ENCODE measurements at places on chromosomes 16 and 17.
A peak's percentile ranks its signal among the peaks of the same experiment; 100 is the strongest.

DNA sequence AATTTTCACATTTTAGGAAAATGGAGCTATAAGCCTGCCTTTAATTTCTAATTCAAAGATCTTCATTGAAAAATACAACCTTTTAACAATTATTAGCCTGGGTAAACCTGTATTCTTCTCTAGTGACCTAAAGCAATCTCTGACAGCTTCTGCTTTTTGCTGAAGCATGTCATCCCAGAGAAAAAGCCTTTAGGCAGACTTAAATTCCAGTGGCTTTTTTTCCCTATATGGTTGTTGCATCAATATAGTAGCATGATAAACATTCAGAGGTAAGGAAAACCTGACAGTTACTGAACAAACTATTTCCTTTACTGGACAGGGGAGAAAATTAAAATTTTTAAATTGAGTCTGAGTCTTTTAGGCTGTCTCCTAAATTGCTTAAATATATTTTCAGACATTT is 7.8 kb upstream of the EVI2A start:
- no peak for DNase-seq

DNA sequence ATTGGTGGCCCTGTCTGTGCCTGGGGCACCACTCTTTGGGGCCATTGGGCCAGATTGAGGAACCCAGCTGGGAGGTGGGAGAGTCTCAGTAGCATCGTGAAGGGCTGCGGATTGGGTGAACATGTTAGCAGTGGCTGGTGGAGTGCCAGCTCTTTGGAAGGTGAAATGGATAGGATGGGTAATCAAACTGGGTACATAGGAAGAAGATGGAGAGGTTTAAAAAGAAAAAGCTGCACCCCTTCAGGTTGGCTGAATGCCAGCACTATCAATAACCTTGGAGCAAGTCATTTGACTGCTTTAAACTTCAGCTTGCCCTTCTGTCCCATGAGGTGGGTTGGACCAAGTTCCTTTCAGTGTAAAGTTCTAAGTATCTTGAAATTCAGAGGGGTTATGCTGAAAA is 95.0 kb downstream of the RPTOR start:
- DNase-seq, result no peak

- DNase-seq, result no peak
These were observed 75.6 kb upstream of the RBFOX1 start for GRCh38 chr16:7257016-7257415.

DNA sequence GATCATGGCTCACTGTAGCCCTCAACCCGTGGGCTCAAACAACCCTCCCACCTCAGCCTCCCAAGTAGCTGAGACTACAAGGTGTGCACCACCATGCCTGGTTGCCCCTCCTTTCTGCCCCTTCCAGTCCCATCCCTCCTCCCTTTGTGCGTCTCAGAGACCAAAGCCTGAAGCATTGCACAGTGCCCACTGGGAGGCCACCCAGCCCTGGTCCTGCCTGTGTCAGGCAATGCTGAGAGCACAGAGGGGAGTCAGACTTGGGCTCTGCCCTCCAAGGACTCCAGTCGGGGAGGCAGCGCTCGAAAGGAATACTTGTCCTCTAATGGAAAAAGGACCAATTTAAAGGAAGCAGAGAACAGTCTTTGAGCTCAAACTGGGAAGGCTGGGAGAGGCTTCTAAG is 20.4 kb downstream of the RAI1 start:
- DNase-seq, result no peak

- DNase-seq, result peak; percentile 11
These were observed 28.7 kb downstream of the ACSF3 start for GRCh38 chr16:89122322-89122851.

DNA sequence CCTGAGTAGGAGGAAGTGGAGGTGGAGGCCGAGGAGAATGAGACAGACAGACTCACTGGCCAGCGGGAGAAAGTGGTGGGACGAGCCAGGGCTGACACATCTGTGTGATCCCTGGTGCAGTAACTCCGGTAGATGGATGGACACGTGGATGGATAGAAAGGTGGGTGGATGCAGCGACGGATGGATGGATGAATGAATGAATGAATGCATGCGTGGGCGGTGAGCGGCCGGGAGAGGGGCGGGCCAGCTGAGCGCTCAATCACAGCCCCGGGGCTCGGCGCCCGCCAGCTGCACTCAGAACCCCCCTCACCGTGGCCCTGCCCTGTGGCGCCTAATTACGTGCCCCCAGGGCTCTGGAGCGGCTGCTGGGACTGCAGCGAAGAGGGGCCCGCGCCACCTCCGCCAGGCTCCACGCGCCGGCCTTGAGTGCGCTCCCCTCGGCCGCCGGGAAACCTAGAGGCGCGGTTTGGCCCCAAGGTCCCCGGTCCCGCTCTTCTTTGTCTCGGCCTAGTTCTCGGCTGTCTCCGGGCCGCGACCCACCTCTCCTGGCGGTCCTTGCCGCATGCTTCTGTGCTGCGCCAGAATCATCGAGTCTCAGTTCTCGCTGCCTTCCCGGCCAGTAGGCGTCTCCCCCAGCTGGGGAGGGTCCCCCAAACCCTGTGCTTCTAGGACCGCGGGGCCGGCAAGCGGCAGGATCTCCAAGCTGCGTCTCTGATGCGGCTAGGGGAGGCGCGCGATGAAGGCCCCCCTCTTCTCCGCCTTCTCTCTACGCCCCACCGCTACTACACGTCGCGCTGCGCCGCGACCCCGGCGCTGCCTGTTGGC is 41.0 kb downstream of the RAI1 start:
- DNase-seq, result no peak

- DNase-seq, result no peak
These were observed 126.0 kb upstream of the ERCC4 start for GRCh38 chr16:13793841-13794409.

- no peak for DNase-seq
These were observed 3.0 kb downstream of the CDH1 start for GRCh38 chr16:68739964-68740627.

Data from stimulated activated CD8-positive, alpha-beta memory T cell treated with anti-CD3 and anti-CD28 coated beads, Interleukin-2, amount 100 ng/mL, for 1 hour (primary cell).